Renal cortical epithelial cell (primary cell): ENCODE measurements at places on chromosomes 1 and 21. TPM values are rescaled to one million over a fixed set of nuclear protein-coding genes. Genes with fewer than 3 reads are reported as not detected.

The GPR52 gene
- 0.17 and 1.3 TPM in 2 replicates for total RNA-seq

The PKLR gene
- 0.05 TPM in 1 of 2 replicates, not detected in the other for total RNA-seq

The PAPPA2 gene
- total RNA-seq, result 0.52 and 1.3 TPM in 2 replicates

GRCh38 chr1:186782791-186783190 is 46.0 kb upstream of the PLA2G4A start:
- no peak for DNase-seq

GRCh38 chr1:205074513-205074912 is 9.7 kb downstream of the TMEM81 start:
- DNase-seq, result no peak

- DNase-seq, result peak; percentile 49
Measured at GRCh38 chr1:237851210-237851845, 39.4 kb downstream of the ZP4 start.

GRCh38 chr1:214767221-214767620 is 164.2 kb downstream of the CENPF start:
- no peak for DNase-seq

GRCh38 chr1:227935826-227936225 is 11.9 kb downstream of the WNT9A start:
- DNase-seq, result no peak

GRCh38 chr1:226846786-226847185 is 23.6 kb upstream of the PSEN2 start:
- DNase-seq, result no peak
